ENCODE measurements at places on chromosomes 16 and 17.
A peak's percentile ranks its signal among the peaks of the same experiment; 100 is the strongest.

DNA sequence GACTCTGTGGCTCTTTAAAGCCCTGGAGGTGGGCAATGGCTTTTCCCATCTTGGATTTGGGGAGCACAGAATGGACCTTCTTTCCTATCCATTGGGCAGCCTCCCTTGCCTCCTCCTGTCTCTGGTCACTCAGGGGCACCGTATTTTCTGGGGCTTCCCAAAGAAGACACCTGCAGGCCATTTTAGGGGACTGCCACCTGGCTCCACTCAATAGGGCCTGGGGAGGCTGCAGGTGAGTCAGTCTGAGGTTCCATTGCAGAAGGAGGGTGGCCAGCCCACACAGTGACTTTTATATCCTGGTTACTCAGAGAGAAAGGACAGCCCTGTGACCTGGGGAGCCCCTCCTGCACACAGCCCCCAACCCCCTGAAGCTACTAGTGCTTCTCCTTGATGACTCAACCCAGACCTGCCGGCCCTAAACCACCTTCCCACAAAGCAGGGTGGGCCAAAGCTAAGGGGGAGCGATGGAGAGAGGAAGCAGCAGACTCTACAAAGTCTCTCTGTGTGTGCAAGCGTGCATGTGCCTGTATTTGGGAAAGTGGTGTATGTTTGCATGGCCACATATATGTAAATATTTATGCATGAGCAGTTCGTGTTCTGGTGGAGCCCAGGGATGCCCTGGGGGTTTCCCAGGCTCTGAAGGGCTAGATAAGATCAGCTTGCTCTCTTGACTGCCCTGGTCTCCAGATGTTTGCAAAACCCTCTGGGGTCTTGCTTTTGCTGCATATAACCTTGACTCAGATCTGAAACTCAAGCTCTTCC is 5.0 kb downstream of the CX3CL1 start:
- no peak for DNase-seq

DNA sequence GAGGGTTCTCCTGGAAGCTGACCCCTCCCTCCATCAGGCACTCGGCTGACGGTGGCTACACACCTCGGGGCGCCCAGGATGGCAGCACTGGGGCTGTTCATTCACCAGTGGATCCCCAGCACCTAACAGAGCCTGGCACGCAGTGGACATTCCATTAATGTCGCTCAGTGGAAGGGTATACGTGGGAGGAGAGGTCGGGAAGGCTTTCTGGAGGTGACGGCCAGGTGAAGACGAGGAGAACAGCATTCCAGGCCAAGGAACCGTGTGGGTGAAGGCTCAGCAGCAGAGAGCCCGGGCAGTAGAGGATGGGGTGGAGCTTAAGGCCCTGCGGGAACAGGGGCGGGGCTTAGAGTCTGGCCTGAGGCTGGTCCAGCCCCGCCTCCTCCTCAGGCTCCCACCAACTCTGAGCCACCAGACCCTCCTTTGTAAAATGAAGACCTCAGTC is 2.5 kb upstream of the HS3ST6 start:
- peak; percentile 64 for DNase-seq

GRCh38 chr17:75561927-75562603 is 25.5 kb upstream of the MYO15B start:
- DNase-seq, result no peak

GRCh38 chr17:47203984-47204721 is 5.0 kb upstream of the MYL4 start:
- DNase-seq, result no peak

DNA sequence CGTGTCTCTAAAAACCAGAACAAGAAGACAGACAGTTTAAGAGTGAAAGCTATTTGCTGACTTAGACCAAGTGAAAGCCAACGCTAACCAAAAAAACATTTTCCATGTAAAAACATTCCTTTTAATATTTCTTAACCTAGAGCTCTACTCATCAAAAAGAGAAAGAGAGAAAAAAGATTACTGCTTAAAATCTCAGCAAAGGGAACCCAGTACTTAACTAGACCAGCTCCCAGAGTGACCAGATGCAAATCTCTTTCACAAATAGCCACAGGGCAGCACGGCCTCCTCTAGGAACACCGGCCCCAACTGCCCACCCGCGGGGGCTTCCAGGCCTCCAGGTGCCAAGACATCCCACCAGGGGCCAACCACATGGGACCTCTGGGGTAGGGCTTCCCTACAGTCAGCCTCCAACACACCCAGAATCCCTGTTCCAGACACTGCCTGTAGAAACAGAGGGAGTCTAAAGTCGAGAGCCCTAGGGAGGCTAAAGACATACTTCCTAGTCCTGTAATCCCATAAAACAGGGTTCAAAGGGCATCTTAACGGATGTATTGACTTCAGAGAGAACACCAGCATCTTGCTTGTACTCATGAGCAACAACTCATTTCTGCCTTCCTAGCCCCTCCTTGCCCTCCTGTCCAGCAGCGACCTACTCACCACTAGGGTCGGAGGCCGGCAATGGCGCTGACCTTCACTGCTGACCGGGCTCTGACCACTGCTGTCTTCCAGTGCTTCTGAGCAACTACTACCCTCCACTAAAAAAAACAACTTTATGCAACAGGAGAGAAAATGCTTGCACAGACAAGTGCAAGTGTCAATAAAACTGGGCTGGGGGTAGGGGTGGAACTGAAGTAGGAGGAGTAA is 21.3 kb downstream of the ZCCHC14 start:
- DNase-seq, result no peak

- DNase-seq, result no peak
Observed at GRCh38 chr16:17194190-17194780, 276.5 kb downstream of the XYLT1 start.

DNA sequence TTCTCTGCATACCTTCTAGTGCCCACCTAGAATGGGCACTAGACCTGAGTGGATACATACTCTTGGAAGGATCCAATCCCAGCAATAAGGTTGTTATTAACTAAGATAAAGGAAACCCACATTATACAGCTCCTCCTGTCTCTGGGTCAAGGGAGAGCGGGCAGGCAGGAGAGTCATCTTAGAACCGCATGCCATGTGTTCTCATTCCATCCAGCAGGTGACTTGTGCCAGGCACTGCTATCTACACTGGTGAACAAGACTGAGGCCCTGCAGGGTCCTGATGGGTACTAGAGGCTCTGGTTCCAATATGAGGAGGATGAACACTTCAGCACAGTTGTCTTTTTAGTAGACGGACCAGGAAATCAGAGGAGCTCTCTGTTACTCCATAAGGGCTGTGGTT is 5.9 kb upstream of the CD300H start:
- DNase-seq, result no peak

DNA sequence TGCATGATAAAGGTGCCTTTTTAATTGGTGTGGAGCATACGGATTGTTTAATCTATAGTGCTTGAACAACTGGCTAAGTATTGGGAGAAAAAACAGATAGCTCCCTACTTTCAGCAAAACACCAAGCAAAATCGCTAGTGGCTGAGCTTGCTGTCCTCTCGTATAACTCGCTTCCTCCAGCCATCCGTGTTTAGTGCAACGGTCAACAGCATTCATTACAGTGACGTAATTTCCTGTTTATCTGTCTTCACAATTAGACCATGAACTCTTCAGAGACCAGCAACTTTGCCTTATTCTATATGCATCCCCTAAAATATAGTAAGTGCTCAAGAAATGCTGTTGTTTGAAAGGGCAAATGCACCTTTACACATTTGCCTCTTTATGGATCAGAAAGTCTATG is 511.9 kb downstream of the HAPSTR1 start:
- no peak for DNase-seq

Measured in cerebellar cortex (tissue), 1 donor.